ENCODE measurements at places on chromosomes 12 and 14.

- DNase-seq, result no peak
Observed at GRCh38 chr14:64118892-64119291, 175.3 kb downstream of the ESR2 start.

GRCh38 chr12:64694130-64695040 lies 64.8 kb downstream of the GNS start:
- no peak for DNase-seq

GRCh38 chr14:95877633-95878032 lies 1.0 kb downstream of the TUNAR start:
- DNase-seq, result no peak

GRCh38 chr12:2051700-2052621 lies 826 bp upstream of the CACNA1C start:
- DNase-seq, result no peak

- no peak for DNase-seq
Observed at GRCh38 chr14:72217135-72217534, 284.9 kb downstream of the RGS6 start.

DNA sequence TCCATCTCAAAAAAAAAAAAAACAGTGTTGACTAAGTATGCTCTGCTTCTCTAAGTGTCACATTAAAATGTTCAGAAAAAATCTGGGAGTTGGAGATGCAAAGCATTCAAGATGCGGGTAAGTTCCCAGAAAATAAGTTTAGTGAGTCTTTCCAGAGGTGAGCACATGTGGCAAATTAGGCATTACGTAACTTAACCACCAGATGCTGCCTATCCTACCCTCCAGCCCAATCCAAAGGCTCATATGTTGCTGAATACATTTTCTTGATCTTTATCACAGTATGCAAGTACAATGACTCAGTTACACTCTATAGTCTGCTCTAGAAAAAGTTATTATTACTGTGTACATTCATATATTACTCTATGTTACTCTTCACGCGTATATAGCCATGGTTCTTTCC lies 3.6 kb downstream of the SLC2A14 start:
- DNase-seq, result no peak

DNA sequence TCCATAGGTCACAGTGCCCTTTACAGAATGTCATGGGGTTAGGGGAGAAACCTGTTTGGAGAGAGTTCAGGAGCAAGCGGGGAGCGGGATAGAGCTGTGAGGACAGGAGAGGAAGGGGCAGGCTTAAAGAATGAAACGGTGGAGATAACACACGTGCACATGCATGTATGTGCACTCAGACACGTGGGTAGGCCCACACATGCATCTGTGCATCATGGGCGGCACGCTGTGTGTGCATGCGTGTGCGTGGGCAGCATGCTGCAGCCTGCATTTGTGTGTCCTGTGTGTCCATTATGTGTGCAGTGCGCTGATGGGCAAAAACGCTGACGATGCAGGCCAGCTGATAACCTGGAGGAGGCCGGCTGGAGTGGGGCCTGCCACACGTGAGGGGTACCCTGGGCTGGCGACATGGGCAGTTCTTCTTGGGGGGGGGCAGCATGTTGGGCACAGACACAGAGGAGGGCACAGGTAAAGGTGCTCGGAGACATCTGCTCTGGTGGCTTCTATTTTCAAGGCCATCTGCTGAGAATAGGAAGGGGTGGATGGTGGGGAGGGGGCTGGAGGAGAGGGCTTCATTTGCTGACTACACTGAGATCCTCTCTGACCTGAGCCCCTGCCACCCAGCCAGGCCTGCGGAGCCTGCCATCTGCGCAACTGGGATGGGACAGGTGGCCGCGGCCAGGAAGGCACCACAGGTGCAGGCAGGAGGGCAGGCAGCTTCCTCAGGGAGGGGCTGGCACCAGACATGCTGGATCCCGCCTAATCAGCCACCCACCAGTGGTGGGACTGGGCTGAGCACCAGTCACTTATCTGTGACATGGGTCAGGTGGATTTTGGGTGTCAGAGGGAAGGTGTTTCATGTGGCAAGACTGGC lies 4.6 kb upstream of the ANKRD9 start:
- no peak for DNase-seq

DNA sequence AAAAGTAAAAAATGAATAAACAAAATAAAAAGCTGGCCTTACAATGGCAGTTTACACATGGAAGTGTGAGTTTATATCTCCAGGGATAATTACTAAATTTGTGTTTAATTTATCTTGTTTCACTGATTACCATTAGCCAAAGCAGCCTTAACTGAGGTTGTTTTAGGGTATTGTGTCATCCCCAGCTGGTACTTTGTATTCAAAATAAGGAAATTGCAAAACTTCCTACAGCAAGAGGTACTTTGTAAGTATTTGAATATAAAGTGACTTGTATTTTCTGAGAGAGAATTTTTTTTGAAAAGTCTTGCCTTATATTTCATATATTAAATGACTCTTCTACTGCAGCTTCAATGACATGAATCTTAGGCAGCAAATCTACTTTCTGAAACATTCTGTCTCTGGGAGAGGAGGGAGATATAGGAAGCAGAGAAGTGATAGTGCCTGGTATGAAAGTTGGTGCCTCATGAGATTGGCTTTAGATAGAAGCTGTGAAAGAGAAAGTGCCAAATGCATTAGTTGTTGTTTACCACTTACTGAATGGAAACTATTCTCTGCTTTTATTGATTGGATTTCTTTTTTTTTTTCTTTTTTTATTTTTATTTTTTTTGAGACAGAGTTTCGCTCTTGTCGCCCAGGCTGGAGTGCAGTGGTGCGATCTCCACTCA lies 6.7 kb downstream of the FNTB start:
- no peak for DNase-seq

GRCh38 chr14:94110552-94111181 lies at the start of gene IFI27:
TSS of gene IFI27 (plus strand) at chr14:94110736.
- DNase-seq, result no peak

GRCh38 chr14:97850466-97850865 lies 1053.3 kb downstream of the VRK1 start:
- no peak for DNase-seq

DNA sequence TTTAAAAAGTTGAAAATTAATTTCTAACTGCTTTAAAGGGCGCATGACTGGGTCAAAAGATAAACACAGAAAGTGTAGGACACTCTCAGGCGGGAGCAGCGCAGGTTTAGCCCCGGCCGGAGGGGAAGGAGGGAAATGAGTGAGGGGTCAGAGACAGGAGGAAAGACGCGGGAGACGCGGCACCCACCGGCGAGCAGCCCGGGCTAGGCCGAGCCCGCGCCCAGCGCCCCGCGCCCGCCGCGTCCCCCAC lies 591 bp downstream of the GXYLT1 start:
- DNase-seq, result no peak

DNA sequence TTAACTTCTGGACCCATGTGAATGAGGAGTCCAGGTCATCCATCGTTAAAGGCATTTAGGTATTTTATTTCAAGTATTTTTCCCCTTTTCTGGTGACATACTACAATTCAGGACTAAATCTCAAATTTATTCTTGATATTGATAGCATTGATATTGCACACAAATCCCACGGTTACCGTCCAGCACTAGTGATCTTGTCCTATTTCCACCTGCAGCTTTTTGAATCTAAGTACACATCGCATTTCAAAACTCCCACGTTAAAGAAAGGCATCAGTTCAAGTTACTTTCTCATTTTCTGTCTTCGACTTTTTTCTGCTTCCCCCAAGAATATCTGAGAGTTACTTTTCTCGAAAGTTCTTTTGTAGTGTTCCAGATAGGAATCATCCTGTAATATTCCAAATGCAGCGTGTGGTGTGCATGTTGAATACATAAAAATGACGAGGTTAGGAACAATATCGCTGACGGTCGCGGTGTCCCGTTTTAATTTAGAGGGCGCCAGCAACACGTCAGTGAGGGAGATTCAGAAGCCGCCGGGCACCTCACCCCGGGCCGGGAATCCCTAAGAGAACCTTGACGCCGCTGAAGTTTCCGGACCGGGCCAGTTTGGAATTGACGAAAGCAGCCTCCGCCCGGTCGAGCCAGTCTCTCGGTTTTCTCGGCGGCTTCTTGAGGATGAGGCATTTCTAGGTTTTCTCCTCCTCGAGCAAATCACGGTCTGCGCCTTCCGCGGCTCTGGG lies 569 bp upstream of the RGS6 start:
- DNase-seq, result no peak

GRCh38 chr14:104388541-104389325 lies 190.8 kb upstream of the C14orf180 start:
- no peak for DNase-seq

DNA sequence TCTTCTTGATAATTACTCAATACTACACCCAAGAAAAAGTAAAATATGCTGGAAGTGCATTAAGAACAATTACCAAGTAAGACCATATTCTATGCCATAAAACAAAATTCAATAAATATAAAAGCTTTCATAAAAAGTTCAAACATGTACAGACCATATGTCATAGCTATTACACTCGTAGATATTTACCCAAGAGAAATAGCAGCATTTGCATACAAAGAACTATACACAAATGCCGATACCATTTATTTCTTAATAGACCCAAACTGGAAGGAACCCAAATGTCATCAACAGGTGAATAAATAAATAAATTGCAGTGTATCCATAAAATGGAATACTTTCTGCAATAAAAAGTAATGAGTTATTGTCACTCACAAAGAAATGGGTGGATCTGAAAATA lies 78.3 kb upstream of the SLC16A7 start:
- DNase-seq, result no peak

DNA sequence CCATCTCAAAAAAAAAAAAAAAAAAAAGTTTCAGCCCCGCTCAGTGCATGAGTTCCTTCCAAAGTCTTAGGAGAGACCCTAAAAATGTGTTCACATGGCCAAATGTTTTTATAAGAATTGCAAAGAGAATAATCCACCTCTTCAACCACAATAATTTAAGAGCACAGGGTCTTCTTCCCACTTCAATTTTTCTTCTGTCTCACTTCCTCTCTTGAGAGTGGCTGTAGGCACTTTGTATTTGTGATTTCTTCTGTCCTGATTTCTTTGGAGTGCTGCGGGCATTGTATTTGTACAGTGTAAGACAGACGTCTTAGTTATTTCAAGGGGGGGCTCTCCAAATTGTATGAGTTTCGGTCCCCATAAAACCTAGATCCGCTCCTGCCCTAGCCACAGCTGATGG lies 58.3 kb downstream of the C12orf56 start:
- no peak for DNase-seq

DNA sequence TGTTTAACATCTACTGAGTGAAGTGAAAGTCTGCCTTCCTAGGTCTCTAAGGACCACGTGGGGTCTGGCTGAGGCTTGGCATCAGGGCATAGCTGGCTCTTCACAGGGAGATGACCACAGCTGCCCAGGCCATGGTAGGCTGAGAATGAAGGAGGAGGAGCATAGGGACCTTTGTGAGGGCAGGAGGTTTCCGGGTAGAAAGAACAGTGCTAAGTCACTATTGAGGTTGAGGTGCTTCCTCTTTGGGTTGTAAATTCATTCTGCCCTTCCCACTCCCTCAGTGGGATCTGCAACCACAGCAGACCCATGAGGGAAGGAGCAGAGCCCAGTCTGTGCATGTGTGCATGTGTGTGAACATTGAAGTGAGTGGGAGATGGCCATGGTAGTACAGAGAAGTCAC lies 909.6 kb downstream of the VRK1 start:
- DNase-seq, result no peak

GRCh38 chr12:124395284-124395752 lies 100.4 kb downstream of the RFLNA start:
- no peak for DNase-seq

All from stimulated activated CD8-positive, alpha-beta memory T cell treated with anti-CD3 and anti-CD28 coated beads, Interleukin-12 subunit alpha, Interleukin-12 subunit beta, amount 100 ng/mL, for 4 hours (primary cell).